ENCODE measurements at places on chromosomes 7 and 10. TPM values are rescaled to one million over a fixed set of nuclear protein-coding genes. Genes with fewer than 3 reads are reported as not detected.

- H3K4me1 ChIP-seq, result no peaks in the 10 kb centered on the region
- no peak overlapping the region for H3K27ac ChIP-seq
- no peak overlapping the region for H3K4me3 ChIP-seq
- DNase-seq, result no peak
- H3K27me3 ChIP-seq, result no peaks in the 10 kb centered on the region
- no peaks in the 10 kb centered on the region for H3K36me3 ChIP-seq
These were observed 282.1 kb downstream of the KCND2 start for GRCh38 chr7:120554960-120555571.

- no peaks in the 10 kb centered on the region for H3K27me3 ChIP-seq
- no peak for DNase-seq
- no peak overlapping the region for H3K4me3 ChIP-seq
- H3K27ac ChIP-seq, result no peak overlapping the region
- H3K36me3 ChIP-seq, result no peaks in the 10 kb centered on the region
These were observed 27.0 kb downstream of the SNX13 start for GRCh38 chr7:17913250-17913649.

Gene VWC2
- total RNA-seq, result not detected

Gene H2BK1
- not detected for total RNA-seq

Gene GSTK1
- total RNA-seq, result 270 TPM
